ENCODE measurements at places on chromosomes 1 and 21. TPM values are rescaled to one million over a fixed set of nuclear protein-coding genes. Genes with fewer than 3 reads are reported as not detected.

DNA sequence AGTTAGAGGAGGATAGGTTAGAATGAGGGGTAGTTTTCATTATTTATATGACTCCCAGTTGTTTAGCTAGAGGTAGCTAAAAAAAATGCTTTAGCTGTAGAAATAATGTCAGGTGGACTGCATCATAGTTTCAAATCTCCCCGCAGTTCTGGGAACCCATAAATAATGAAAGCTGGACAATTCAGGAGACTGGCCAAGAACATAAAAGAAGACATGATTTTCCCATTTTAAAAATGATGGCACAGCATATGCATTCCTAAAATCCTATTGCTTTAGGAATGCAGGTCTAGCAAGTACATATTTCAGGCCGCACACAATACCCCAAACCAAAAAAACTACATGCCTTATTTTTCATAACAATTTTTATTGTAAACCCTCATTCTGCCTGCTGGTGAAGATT is 143.3 kb downstream of the CTH start:
- no peak overlapping the region for H3K27ac ChIP-seq
- H3K36me3 ChIP-seq, result no peaks in the 10 kb centered on the region
- no peak for DNase-seq
- H3K4me1 ChIP-seq, result no peaks in the 10 kb centered on the region

DNA sequence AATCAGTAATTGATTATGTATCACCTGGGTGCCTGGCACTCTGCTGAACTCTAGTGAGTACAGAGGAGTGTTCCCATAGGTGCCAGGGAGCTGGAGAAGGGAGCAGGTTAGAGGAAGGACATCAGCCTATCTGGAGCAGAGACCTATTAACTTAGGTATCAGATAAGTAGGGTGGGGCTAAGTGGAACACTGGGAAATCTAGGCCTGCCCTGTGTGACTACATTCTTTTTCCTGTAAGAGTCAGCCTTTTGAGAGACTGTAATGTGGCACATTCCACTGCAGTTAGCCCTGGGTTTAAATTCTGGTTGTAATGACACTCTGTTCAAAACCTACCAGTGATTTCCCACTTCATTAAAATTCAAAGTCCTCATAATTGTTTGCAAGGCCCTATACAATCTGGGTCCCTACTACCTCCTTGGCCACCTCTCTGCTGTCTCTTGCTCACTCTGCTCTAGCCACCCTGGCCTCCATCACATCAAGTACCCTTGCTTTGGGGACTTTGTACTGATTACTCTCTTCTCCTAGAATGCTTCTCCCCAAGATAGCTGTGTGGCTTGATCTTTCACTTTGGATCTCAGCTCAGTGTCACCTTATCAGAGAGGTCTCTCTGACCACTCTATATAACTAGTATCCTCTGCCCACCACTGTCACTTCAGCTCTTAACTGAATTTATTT is 12.9 kb downstream of the STX12 start:
- H3K27me3 ChIP-seq, result no peaks in the 10 kb centered on the region
- no peak overlapping the region for H3K27ac ChIP-seq
- H3K4me1 ChIP-seq, result peaks cover 9% of the 10 kb centered on the region
- H3K36me3 ChIP-seq, result peaks cover 14% of the 10 kb centered on the region

- no peak overlapping the region for H3K4me3 ChIP-seq
- DNase-seq, result no peak
- H3K36me3 ChIP-seq, result no peaks in the 10 kb centered on the region
- no peaks in the 10 kb centered on the region for H3K4me1 ChIP-seq
- H3K27ac ChIP-seq, result no peak overlapping the region
- H3K27me3 ChIP-seq, result no peaks in the 10 kb centered on the region
Observed at GRCh38 chr1:81217058-81217457, 583.7 kb upstream of the ADGRL2 start.

GPR157 gene
- total RNA-seq, result 2.1 TPM

PTPN22 gene
- total RNA-seq, result 67.9 TPM

Measured in activated naive CD8-positive, alpha-beta T cell treated with anti-CD3 and anti-CD28 coated beads for 36 hours (primary cell).